ENCODE measurements at places on chromosomes 5 and 9. TPM values are rescaled to one million over a fixed set of nuclear protein-coding genes. Genes with fewer than 3 reads are reported as not detected.

NR2F1-AS1 gene
- total RNA-seq: 6.0 TPM

DNA sequence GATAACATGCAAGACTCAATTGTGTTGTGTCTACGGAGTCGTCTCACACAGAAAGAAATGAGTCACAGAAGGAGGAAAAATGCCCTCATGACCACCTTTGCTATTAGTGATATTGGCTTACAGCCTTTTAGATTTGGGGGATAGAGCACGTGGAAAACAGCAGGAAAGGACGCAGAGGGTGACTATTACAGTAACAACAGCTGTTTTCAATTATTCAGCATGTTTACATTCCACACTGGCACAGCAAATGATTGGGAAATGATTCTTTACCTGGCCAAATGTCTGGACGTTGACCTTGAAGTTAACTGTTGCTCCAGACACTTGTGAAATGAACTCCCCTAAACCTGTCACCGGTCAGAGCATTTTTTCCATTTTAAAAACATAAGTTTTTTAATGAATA lies 46.8 kb downstream of the APTX start:
- no peak for DNase-seq
- no peaks in the 10 kb centered on the region for H3K36me3 ChIP-seq
- H3K4me3 ChIP-seq: no peak overlapping the region

DNA sequence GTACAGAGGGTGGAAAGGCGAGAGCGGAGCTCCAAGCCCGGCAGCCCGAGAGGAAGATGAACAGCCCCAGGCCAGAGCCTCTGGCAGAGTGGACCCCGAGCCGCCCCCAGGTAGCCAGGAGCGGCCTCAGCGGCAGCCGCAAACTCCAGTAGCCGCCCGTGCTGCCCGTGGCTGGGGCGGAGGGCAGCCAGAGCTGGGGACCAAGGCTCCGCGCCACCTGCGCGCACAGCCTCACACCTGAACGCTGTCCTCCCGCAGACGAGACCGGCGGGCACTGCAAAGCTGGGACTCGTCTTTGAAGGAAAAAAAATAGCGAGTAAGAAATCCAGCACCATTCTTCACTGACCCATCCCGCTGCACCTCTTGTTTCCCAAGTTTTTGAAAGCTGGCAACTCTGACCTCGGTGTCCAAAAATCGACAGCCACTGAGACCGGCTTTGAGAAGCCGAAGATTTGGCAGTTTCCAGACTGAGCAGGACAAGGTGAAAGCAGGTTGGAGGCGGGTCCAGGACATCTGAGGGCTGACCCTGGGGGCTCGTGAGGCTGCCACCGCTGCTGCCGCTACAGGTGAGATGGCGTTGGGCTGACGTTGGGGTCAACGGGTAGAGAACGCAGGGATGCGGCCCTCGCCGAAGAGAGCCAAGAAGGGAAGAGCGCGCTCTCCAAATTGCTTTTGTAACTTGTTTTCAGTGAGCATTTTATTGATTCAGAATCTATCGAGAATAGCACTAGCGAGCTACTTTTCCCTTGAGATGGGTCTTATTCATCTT lies at the start of gene PTGER4:
Gene PTGER4 (plus strand): TSS at position 3 of the 769 bp plus-strand sequence. CDS start 1,079 bp downstream, outside the sequence.
- peaks cover 62% of the 10 kb centered on the region for H3K4me1 ChIP-seq
- H3K36me3 ChIP-seq: no peaks in the 10 kb centered on the region
- no peak for DNase-seq
- H3K27me3 ChIP-seq: no peaks in the 10 kb centered on the region

DNA sequence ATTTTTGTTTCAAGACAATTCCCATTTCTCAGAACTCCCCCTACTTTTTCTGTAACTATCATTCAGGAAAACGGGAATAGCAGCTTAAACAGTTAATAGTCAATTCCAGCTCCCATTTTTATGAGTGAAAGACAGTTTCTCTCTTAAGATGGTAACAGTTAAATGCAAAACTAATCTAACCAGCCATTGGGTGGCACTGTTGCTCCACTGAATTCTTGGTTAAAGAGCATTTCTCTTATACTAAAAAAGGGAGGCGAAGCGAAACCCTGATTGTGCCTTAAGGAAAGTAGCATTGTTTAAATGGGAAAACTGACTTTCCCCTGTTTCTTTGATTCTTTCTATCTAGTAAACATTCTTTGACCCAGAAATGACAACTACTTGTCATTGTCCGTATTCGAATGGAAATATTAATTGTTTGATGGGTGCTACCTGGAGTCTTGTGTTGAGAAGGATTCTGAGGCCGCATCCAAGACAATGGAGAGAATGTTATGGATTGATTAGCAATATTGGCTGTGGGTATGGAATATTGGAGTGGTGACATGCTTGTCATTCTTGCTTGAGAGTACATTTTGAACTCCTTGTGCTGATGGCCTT lies 507.8 kb downstream of the MAT2B start:
- no peak overlapping the region for H3K27ac ChIP-seq
- peak; percentile 29 for DNase-seq
- H3K4me1 ChIP-seq: no peaks in the 10 kb centered on the region
- no peak overlapping the region for H3K4me3 ChIP-seq
- no peaks in the 10 kb centered on the region for H3K36me3 ChIP-seq

- H3K27me3 ChIP-seq: no peaks in the 10 kb centered on the region
- peaks cover 92% of the 10 kb centered on the region for H3K4me1 ChIP-seq
- 0 out of 2 replicates have a peak, but pooled peaks cover 7% of the 10 kb centered on the region for H3K36me3 ChIP-seq
These were observed 53.7 kb downstream of the LHFPL2 start for GRCh38 chr5:78594610-78595457.

- no peak overlapping the region for H3K27ac ChIP-seq
- no peak for DNase-seq
- H3K4me3 ChIP-seq: no peak overlapping the region
- no peaks in the 10 kb centered on the region for H3K4me1 ChIP-seq
- no peaks in the 10 kb centered on the region for H3K36me3 ChIP-seq
These were observed 17.4 kb upstream of the OBP2B start for GRCh38 chr9:133226219-133227171.

DDX4 gene
- total RNA-seq: not detected

- peaks cover 61% of the 10 kb centered on the region for H3K4me1 ChIP-seq
- H3K27me3 ChIP-seq: no peaks in the 10 kb centered on the region
- H3K36me3 ChIP-seq: no peaks in the 10 kb centered on the region
- peak overlapping the region; percentile 94 for H3K4me3 ChIP-seq
- DNase-seq: peak; percentile 91
- peak overlapping the region; percentile 96 for H3K27ac ChIP-seq
These were observed 6.3 kb upstream of the IRF1 start for GRCh38 chr5:132496631-132497487.

DNA sequence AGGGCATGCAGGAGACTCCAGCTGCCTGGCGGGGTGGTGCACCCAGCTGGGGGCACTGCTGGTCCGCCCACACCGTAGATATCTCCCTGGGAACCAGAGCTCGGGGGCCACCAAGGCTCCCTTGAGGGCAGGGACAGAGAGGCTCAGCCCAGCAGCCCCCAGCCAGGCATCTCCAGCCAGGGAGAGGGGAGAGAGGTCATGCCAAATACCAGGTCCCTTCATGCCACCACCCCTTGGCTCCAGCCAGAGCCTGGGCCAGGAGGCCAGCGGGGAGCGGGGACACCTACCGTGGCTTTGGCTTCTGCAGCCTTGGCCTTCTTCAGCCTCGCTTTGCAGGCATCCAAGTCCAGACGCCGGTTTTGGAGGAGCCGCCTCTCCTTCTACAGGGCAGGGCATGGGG lies 14.0 kb downstream of the SH3GLB2 start:
- H3K27me3 ChIP-seq: no peaks in the 10 kb centered on the region
- H3K4me1 ChIP-seq: no peaks in the 10 kb centered on the region
- H3K27ac ChIP-seq: no peak overlapping the region
- DNase-seq: no peak
- peaks cover 13% of the 10 kb centered on the region for H3K36me3 ChIP-seq

DNA sequence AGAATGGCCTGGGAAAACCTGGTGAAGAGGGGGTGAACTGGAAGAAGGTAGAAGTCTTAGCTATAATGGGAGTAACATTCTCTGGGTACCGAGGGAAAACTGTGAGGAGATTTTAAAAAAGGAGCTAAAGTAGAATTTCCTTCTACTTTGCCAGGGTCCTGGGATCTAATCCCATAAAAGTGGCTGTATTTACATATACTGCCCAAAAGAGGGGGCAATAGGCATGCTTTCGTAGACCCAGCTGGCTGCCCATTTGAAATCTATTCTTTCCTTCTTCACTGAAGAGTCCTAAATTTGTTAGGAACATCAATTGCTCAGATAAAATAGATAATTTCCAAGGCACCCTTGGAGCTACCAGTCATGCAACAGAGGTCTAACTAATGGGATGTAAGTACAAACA lies 159.2 kb downstream of the CDC42SE2 start:
- H3K27me3 ChIP-seq: no peaks in the 10 kb centered on the region
- 0 out of 2 replicates have a peak, but pooled peaks cover 3% of the 10 kb centered on the region for H3K36me3 ChIP-seq

DNA sequence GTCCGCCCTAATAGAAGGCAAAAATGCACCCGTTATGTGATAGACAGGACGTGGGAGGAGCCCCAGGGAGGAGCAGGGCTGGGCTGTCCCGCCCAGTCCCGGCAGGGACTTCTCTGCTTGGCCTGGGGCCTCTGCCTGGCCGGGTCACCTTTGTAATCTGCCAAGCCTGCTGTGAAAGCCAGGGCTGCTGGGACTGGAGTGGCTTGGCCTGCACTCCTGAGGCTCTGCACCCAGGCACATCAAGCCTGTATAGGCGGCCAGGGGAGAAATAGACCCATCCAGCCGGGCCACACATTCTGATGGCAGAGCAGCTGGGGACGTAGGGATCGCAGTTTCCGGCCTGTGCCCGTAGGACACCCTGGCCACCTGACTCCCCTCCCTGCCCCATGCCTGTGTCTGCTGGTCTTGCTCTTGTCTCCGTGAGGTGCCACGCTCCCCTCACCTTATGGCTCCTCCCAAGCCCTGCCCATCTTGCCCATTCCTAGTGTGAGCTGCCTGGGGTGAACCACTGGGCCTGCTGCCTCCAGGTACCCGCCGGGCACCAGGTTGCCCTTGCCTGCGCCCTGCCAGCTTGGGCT lies 28.1 kb downstream of the DYNC2I2 start:
- no peak overlapping the region for H3K4me3 ChIP-seq
- H3K4me1 ChIP-seq: no peaks in the 10 kb centered on the region
- no peak overlapping the region for H3K27ac ChIP-seq
- H3K36me3 ChIP-seq: peaks cover 6% of the 10 kb centered on the region
- no peaks in the 10 kb centered on the region for H3K27me3 ChIP-seq

Data from PC-9 (cell line).